ENCODE measurements at places on chromosomes 7 and 10.

- DNase-seq = no peak
Observed at GRCh38 chr10:120749856-120750566, 101.2 kb upstream of the WDR11 start.

GRCh38 chr10:89887830-89888229, 186.4 kb downstream of the KIF20B start:
- peak; percentile 13 for DNase-seq

GRCh38 chr7:18116661-18117060, 89.0 kb upstream of the PRPS1L1 start:
- DNase-seq = no peak

DNA sequence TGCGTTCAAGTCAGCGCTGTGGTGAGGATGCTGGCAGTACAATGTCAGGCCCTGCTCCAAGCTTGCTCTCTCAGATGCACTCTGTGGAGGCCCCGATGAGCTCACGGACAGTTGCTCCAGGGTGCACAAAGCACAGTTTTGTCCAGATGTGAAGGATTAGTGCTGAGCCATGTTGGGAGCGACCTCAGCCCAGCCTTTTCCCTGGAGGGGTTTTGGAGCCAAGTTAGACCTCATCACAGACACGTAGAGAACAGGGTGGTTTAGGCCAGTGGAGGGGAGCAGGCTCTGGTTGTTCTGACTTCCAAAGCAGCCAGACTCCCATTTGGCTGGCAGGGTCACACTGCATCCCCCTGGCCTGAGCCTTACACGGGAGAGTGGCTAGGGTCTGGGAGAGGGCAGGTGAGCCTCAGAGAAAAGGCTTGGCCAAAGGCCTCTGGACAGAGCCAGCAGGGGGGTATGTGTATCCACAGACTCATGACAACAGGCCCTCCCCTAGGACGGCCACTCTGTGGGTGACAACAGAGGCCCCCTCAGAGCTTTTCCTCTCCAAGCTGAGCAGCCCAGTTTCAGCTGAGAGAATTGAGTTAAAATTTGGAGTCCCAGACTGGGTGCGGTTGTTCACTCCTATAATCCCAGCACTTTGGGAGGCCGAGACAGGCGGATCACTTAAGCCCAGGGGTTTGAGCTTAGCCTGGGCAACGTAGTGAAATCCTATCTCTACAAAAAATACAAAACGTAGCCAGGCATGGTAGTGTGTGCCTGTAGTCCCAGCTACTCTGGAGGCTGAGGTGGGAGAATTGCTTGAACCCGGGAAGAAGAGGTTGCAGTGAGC, 4.7 kb downstream of the PLAC9 start:
- peak; percentile 56 for DNase-seq

- no peak for DNase-seq
Observed at GRCh38 chr10:48554656-48555055, 50.2 kb downstream of the ARHGAP22 start.

GRCh38 chr10:47418321-47418720, 34.2 kb upstream of the ZNF488 start:
- no peak for DNase-seq

- peak; percentile 85 for DNase-seq
Observed at GRCh38 chr7:157432541-157432956, 95.7 kb downstream of the DNAJB6 start.
